ENCODE measurements at places on chromosomes 4 and X.

GRCh38 chr4:157992038-157992705 lies 180.7 kb downstream of the GASK1B start:
- DNase-seq = peak; percentile 23

- no peak for DNase-seq
These were observed 26.2 kb downstream of the IRF2 start for GRCh38 chr4:184448141-184448540.

GRCh38 chr4:2142630-2143427 lies 83.7 kb downstream of the NAT8L start:
- no peak for DNase-seq

DNA sequence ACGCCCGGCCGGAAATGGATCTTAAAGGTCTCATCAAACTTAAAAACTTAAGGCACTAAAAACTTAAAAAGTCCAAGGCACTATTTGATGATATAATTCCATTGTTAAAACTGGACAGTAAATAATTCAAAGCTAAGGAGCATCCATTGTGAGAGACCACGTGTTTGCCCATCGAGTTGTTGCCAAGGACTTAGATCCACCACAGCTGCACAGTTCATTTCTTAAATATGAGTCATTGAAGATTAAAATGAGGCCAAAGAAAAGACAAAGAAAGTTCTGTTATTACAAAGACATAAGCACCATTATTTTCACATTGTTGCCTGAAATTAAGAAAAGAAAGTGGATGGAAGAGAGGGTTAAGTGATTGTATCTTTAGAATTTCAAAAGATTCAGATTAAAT lies 411.5 kb upstream of the FTHL17 start:
- DNase-seq = no peak

DNA sequence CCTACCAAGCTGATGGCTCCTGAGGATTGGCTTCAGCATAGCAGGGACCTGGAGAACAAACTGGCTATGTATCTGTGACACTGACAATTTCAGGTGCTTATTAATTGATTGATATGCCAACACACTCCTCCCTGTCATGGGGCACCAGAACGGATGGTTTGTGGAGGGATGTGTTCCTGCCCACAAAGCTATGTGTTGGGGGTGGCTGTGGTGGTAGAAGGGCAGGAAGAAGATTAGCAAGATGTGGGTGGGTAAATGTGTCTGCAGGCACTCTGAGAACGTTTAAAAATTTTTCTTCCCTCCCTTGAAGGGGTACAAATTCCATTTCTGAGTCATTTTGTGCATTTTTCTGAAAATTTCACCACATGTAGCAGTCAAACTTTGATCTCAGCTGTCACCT lies 55.0 kb upstream of the SCML1 start:
- no peak for DNase-seq

DNA sequence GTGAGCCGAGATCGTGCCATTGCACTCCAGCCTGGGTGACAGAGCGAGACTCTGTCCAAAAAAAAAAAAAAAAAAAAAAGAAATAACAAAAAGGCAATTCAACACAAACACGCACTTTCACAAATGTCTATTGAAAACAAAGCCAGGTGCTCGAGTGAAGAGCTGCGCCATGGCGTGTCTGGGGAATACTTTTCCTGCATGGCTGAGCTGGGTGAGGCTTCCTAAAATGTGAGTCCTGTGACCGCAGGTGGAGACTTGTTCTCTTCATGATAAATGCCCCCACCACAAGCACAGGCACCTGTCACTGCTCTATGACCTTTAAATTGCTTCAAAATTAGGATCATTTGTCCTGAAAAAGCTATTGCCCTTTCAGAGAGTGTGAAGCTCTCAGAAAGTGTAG lies 4.0 kb upstream of the ABLIM2 start:
- DNase-seq = no peak

DNA sequence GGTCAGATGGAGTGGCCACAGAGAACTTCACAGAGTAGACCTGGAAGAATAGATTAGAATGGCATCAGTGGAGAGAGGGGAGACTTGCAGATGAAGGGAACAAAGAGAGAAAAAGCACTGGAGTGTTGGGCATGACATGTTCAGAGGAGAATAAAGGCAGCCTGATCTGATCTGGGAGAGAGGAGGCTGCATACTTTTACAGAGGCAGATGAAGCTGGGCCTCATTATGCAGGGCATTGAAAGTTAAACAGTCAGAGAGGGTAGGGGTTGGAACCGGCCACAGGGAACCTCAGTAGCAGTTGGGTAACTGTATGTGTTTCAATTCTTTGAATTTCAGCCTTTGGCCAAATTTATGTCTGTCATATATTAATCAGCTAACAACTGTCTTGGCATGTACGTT lies 61.2 kb downstream of the SH3BGRL start:
- DNase-seq = no peak
